ENCODE measurements at places on chromosomes 4 and X. TPM values are rescaled to one million over a fixed set of nuclear protein-coding genes. Genes with fewer than 3 reads are reported as not detected.

LRCH2 gene
- total RNA-seq, result not detected

KLB gene
- not detected for total RNA-seq

ADH1C gene
- not detected for total RNA-seq

HSD17B13 gene
- not detected for total RNA-seq

THAP9 gene
- total RNA-seq, result 2.3 TPM

SPANXB1 gene
- not detected for total RNA-seq

RAB39B gene
- total RNA-seq, result 12.5 TPM

DNA sequence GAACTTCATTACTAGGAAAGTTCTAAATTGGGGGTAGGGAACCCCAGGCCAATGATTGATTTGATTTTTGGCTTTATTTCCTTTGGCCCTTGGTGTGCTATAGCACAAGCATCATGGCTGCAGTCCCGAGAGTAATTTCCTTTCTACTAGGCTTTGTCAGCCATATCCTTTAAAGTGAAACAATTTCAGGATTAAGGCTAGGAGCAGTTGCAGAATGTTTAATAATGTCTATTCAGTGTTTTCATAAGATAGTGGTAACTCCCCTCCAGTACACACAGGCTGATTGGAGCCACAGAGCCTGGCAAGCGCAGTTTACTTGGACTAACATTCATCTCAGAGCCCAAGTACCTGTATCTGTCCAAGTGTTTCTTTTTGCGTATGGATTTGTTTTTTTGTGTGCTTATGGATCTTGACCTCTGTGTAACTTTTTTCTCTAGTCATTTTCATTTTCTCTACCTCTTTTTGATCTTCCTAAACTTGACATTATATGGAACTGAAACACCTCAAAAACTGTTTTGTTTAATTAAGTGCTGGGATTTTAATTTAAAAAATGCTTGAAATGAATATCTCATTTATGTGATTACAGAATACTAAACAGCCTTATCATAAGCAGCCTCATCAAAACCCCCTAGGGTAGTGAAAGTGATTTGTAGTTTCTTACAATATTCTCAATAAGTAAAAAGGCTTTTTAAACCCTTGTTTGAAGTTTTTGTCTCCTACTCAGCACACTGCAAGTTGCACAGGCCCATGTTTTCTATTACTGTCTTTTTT, 7.5 kb downstream of the STIM2 start:
- H3K4me3 ChIP-seq, result no peak overlapping the region
- no peaks in the 10 kb centered on the region for H3K27me3 ChIP-seq
- H3K4me1 ChIP-seq, result peaks cover 86% of the 10 kb centered on the region
- no peak overlapping the region for H3K27ac ChIP-seq
- H3K36me3 ChIP-seq, result no peaks in the 10 kb centered on the region
- no peak for DNase-seq

DNA sequence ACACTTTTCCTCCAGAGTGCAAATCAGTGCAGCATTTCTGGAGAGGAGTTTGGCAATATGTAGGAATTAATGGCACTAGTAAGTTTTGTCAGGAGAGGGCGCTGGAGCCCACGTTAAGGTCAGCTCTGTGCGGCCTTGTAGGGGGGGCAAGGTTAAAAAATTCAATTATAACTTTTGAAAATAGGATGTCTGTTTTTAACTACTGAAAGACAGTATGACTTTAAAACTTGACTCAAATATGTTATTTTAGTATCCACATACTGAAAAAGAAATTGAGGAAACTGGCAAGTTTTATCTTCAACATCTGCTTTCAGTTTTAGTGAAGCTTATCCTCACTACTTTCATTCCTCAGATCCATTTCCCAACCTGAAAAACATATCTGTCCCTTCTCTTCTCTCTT, 30.9 kb upstream of the HSD17B13 start:
- no peaks in the 10 kb centered on the region for H3K4me1 ChIP-seq
- peaks cover 4% of the 10 kb centered on the region for H3K36me3 ChIP-seq
- no peak overlapping the region for H3K4me3 ChIP-seq
- no peak for DNase-seq

DNA sequence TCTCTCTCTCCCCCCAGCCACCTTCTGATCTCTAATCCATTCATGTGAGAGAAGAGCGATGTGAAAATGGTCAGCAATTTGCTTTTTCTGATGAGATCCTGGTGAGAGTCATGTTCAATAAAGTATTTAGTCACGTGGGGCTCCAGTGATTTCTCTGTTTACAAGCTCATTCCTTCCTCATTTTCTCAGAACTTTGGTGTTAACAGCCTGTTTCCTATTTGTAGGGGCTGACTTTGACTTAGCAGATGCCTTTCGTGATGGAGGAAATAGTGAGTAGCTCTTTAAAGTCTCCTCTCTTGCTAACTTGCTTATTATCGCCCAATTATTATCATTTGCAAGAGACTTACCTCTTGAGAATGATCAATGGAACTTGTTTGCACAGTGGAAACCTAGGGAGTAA, 72.6 kb upstream of the CD99 start:
- peaks cover 31% of the 10 kb centered on the region for H3K36me3 ChIP-seq
- no peaks in the 10 kb centered on the region for H3K4me1 ChIP-seq
- no peak overlapping the region for H3K4me3 ChIP-seq
- no peak overlapping the region for H3K27ac ChIP-seq
- no peaks in the 10 kb centered on the region for H3K27me3 ChIP-seq

DNA sequence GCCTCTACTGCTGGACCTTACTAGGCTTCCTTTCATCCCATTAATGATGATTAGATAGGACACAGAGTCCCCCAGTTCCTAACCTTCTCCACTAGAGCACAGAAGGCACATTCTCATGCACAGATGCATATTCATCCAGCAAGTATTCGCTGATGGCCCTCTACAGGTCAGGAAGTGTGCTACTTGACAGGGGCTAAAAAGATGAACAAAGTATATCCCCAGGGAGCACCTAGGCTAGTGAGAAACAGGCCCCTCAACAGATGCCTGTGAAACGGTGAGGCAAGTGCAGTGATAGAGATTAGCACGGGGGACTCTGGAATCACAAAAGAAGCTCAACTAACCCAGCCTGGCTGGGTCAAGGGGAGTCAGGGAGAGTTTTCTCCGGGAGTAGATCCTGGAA, 95.8 kb downstream of the MGST2 start:
- H3K36me3 ChIP-seq, result no peaks in the 10 kb centered on the region
- no peaks in the 10 kb centered on the region for H3K27me3 ChIP-seq
- no peak for DNase-seq
- H3K4me3 ChIP-seq, result no peak overlapping the region
- H3K4me1 ChIP-seq, result no peaks in the 10 kb centered on the region

GRCh38 chr4:137979938-137980337, 262.2 kb downstream of the SLC7A11 start:
- no peaks in the 10 kb centered on the region for H3K36me3 ChIP-seq
- DNase-seq, result no peak
- H3K27ac ChIP-seq, result no peak overlapping the region

DNA sequence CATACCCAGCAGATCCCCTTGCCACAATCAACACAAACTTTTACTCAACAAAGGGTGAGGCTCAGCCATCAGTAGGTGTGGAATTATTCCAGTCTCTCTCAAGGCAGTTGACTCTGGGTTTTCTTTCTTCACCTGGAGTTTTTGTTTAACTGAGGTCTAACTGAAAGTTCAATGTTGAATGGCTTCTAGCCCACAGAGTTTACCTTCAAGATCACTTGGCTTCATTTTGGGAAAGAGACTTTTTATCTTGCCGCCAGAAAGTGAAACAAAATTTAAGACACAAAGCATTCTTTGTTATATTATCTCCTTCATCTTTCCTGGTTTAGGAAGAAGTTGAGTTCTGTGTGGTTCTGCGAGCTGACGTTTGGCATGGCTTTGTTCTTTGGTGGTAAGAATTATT, 83.8 kb upstream of the RASGEF1B start:
- no peaks in the 10 kb centered on the region for H3K4me1 ChIP-seq
- H3K36me3 ChIP-seq, result no peaks in the 10 kb centered on the region
- no peak overlapping the region for H3K4me3 ChIP-seq

DNA sequence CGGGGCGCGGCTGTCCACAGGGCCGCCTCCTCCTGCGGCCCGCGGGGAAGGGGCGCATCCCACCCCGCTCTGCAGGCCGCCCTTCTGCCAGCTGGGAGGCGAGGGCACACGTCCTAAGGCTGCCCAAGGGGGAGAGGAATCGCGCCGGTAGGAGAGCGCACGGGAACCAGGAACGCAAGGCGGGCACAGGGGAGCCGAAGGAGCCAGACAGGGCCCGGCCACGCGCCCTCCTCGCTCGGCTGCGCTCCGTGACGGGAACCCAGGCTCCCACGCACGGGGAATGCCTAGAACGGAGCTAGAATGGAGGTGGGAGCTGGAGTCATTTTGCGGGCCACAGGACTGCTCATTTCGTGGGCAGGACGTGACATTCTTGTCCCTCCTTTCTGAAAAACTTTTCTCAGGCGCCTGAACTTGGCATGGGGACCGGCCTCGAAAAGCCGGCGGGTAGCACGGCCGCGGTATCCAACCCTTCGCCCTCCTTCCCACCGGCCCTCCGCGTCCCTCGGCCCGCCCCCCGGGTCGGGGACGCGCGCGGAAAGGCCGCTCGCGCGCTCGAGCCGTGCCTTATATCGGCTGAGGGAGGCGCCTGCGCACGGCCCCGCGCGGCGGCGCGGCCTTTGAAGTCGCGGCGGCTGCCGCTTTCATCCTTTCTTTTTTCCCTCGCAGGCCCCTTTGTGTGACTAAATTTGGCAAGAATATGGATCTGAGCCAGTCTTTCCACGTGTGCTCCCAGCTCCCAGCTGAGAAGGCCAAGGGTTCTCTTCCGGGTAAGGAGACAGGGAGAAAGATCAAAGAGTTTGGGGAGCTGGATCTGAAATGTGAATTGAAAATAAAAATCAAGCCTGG, 4.2 kb upstream of the LEF1 start:
- peak; percentile 82 for DNase-seq
- no peaks in the 10 kb centered on the region for H3K27me3 ChIP-seq

GRCh38 chr4:93749292-93749761, 79.2 kb upstream of the ATOH1 start:
- H3K27ac ChIP-seq, result no peak overlapping the region
- no peaks in the 10 kb centered on the region for H3K36me3 ChIP-seq
- H3K27me3 ChIP-seq, result no peaks in the 10 kb centered on the region
- no peak for DNase-seq

GRCh38 chr4:112127803-112128202, 17.5 kb upstream of the FAM241A start:
- no peaks in the 10 kb centered on the region for H3K27me3 ChIP-seq
- no peaks in the 10 kb centered on the region for H3K36me3 ChIP-seq
- DNase-seq, result no peak
- H3K27ac ChIP-seq, result no peak overlapping the region
- H3K4me1 ChIP-seq, result no peaks in the 10 kb centered on the region

Data from CD8-positive, alpha-beta memory T cell (primary cell).